ENCODE measurements at places on chromosomes 3 and 15.

GRCh38 chr3:65262548-65262947, 574.7 kb upstream of the ADAMTS9 start:
- no peak for DNase-seq

GRCh38 chr15:63669074-63669473, 71.9 kb downstream of the FBXL22 start:
- no peak for DNase-seq

GRCh38 chr3:83632526-83632925, 1326.3 kb upstream of the CADM2 start:
- no peak for DNase-seq

GRCh38 chr3:171255236-171255806, 204.9 kb downstream of the TNIK start:
- no peak for DNase-seq

DNA sequence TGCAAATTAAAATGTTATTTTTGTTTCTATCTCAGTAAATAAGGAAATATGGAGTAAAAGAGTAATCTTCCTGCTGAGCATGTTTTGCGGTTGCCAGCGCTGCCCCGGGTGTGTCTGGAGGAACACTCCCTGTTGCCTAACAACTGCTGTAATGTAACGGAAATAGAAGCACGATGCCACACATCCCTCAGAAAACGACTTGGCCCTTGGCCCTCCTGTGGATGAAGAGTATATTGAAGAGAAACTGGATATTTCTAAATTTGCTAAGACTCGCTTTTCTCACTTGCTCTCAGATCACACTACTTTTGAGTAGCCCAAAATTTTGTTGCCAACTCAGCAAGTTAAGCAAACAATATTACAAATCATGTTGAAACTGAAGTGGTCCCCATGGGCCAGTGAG, 18.9 kb downstream of the CX3CR1 start:
- peak; percentile 14 for DNase-seq

- DNase-seq, result no peak
Measured at GRCh38 chr3:193270451-193270850, 29.4 kb downstream of the PLAAT1 start.

- DNase-seq, result no peak
Measured at GRCh38 chr3:63124090-63124489, 154.0 kb upstream of the SYNPR start.

- no peak for DNase-seq
Measured at GRCh38 chr15:35833581-35833980, 287.6 kb upstream of the DPH6 start.

DNA sequence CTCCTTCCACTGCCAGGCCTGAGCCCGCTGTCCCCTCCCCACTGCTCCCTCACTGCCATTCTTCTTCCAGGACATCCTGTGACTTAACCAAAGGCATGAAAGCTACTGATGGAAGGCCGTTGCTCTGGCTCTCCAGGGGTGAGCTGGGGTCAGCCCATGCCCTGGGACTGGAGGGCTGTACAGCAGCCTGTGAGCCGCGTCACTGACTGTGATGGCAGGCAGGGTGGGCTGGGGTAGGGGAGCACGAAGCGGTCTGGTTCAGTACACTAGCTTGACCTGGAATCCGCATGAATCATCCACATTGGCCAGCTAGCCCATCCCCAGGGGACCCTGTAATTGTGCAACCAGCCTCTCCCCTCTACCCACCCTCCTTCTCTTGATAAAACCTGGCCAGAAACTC, 30.8 kb downstream of the CORO2B start:
- no peak for DNase-seq

- DNase-seq, result no peak
Measured at GRCh38 chr3:141241616-141242376, 10.2 kb downstream of the PXYLP1 start.

- DNase-seq, result no peak
Measured at GRCh38 chr15:58438956-58439355, 7.2 kb downstream of the LIPC start.

DNA sequence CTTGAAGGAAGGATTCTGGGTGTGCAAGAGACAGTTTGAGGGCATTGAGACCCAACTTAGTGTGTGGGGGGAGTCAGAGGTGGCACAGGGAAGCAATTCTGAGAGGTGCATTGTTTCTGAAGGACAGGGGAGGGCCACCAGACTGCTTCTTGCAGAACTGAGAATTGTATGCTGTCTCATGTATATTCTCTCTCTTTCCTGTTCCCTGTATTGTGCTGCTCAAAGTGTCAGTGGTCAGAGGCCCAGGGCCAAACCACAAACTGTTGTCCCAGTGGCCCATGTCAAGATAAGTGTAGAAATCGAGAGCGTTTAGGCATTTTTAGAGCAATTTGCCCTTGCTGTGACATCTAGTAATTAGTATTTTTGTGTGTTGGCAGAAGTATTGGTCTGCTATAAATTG, 567.1 kb downstream of the EDEM1 start:
- DNase-seq, result no peak

DNA sequence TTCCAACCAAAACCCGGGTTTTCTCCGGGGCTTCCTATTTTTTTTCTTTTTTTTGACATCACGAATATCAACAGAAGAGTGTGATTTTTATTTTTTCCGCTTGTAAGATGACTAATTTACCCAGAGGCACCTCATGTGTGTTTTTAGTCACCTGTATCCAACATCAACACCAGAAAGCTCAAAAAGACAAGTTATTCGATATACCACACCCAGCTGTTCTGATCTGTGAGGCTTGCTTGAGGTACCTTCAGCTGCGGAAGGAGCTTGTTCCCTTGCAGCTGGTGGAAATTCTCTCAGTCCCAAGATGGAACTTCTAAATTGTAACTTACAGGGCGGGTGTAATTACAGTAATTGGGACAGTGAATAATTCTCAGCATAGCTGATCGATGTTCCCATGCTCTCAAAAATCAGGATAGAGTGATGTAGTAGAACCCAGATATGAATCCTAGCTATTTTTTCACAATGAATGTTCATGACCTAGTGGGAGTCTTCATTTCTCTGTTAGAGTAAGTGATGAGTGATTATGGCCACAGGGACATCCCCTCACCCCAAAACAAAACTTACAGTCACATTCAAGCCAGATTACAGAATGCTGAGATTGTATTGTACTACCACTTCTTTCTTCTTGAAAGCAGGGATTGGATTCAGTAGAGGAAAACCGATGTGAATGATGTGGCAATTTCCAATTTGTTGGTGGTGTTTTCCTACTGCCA, 232.1 kb downstream of the AGBL1 start:
- no peak for DNase-seq

GRCh38 chr3:77160931-77161497, 121.1 kb downstream of the ROBO2 start:
- DNase-seq, result no peak

DNA sequence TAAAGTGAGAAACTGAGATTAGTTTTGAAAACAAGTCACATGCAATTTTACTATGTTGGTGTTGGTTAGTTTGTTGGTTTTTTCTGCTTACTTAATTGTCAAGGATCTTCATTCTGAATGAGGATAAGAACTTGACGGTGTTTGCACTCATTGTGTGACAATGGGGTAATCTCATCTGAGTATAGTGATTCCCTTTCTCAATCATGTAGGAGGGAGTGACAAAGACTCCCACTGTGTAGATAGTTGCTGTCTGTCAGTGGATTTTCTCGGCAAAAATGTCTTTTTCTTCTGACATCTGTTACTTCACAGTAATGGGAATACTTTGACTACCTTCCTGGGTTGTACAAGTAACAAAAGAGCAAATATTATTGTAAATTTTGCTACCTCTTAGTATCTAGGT, 23.5 kb downstream of the KCNH8 start:
- DNase-seq, result no peak

DNA sequence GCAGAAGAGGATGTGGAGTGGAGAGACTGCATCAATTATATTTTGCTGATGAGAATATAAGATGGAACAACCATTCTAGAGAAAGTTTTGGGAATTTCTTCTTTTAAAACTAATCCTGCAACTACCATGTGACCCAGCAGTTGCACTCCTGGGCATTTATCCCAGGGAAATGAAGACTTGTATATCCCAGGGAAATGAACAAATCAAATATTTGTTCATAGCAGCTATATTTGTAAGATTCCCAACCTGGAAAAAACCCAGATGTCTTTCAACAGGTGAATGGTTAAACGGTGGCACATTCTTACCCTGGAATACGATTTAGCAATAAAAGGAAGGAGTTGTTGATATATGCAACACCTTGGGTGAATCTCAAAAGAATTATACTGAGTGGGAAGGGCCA, 385.3 kb upstream of the TPRG1 start:
- DNase-seq, result no peak

GRCh38 chr15:74170875-74171578, 2.5 kb upstream of the ISLR start:
- DNase-seq, result no peak

DNA sequence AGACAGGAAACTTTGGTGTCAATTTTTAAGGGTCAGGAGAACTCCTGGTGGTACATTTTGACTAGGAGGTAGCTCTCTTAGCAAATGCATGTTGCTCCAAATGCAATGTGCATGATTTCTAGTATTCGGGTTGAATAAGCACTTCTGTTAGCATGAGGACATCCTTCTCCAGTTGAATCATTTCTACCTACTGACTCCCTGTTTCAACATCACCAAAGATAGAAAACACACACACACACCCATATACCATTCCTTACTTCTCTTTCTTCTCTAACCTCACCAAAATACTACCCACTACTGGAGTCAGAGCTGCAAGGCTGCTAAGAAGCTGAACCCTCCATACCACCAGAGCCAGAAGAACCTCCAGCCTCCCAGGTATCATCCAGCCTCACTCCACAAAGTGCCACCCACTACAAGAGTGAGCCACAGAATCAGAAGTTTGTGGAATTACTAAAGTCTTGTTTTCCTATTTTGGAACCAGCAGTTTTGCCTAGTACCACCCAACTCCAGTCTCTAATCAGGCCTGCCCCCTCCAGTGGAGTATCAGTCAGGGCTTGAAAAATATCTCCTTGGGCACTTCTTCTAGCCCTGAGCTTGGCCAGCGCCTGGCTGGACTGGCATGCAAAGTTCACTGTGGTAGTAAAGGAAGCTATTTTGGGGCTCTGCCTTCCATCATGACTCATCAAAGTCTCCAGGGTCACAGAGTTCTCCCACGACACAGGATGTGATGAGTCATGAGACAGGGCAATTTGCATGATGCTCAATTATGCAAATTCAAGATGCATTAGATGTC, 110.3 kb downstream of the CYP19A1 start:
- DNase-seq, result no peak

DNA sequence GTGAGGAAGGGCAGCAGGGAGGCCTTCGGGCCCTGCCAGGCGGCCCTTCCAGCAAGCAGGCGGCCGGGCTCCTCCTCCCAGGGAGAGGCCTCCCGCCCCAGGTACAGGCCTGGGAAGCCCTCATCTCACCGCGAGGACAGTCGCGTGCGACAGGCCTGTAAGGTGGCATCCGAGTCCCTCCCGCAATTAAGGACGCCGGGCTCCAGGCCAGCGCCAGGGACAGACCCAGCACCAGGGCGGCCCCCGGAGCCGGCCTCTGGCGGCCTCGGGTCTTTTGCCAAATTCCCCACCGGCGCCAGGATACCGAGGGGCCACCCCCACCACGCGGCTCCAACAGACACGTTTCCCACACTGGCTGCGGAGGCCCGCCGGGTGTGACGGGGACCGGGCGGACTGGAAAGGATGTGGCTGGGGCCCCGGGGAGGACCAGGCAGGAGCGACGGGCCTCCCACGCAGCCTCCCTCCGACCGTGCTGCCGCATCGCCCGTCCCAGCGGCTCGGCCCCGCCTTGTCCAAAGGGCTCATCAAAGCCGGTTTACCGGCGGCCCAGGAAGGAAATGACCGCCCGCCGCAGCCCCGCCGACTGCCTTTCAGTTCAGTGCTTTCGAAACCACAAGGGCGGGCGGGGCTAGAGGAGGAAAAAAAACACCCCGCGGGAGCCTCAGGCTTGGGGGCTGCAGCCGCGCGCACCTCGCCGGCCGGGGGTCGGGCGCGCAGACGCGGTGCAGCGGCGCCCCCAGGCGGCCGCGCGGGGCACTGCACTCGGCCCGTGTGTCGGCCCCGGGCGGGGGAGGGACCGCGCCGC, 11.3 kb downstream of the XXYLT1 start:
- DNase-seq, result peak; percentile 95

DNA sequence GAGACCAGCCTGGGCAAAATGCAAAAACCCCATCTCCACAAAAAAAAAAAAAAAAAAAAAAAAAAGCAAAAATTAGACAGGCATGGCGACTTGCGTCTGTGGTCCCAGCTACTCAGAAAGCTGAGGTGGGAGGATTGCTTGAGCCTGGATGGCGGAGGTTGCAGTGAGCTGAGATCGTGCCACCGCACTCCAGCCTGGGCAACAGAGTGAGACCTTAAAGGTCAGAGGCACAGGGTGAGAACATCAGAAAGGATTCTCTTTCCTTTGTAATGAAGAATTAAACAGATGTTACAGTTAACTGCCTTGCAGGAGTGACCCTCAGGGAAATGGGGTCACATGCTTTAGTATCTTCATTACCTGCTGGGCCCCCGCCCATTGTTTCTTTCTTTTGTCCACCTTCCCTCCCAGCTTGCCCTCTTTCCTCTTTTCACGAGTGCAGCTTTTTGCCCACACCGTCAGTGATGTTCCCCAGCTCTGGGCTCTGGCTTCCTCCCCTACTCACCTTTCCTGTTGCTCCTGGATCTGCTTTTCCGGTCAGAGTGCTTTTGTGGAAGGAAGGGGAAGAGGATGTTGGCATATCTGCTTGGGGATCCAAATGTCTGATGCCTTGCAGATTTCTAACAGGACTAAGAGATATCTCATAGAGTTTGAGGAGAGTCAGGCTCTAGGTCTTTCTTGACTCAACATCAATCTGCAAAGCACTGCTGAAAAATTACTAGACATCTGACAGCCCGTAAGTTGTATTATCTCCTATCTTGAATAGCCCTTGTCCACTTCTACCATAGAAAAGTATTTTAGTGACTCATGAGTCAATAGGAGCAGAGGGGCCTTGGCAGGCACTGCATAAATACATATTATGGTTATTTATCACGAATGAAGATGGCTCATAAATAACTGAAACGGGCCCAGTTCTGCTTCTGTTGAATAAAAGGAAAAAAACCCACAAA, 35.6 kb upstream of the NDUFB4 start:
- no peak for DNase-seq

DNA sequence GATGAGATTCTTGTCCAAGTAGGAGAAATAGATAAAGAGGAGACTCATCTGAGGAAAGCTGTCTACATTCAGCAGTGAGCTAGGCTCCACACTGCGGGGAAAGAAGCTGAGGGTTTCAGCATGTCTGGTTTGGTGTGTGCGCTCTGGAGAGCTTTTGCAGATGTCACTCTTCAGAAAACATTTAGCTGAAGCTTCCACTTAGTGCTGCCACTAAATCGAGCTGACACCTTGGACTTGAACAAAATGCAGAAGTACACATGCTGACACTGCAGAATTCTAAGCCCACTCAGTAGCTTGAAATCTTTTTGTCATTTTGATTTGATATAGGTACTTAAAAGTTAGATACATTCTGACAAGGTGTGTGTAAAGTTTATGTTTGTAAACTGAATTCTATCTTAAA, 32.3 kb upstream of the CRTC3 start:
- DNase-seq, result no peak

- DNase-seq, result no peak
Measured at GRCh38 chr3:11498646-11499045, 145.1 kb downstream of the VGLL4 start.

Measured in cerebellum (tissue), 4 donors.